ENCODE measurements at places on chromosomes 1 and 21.

DNA sequence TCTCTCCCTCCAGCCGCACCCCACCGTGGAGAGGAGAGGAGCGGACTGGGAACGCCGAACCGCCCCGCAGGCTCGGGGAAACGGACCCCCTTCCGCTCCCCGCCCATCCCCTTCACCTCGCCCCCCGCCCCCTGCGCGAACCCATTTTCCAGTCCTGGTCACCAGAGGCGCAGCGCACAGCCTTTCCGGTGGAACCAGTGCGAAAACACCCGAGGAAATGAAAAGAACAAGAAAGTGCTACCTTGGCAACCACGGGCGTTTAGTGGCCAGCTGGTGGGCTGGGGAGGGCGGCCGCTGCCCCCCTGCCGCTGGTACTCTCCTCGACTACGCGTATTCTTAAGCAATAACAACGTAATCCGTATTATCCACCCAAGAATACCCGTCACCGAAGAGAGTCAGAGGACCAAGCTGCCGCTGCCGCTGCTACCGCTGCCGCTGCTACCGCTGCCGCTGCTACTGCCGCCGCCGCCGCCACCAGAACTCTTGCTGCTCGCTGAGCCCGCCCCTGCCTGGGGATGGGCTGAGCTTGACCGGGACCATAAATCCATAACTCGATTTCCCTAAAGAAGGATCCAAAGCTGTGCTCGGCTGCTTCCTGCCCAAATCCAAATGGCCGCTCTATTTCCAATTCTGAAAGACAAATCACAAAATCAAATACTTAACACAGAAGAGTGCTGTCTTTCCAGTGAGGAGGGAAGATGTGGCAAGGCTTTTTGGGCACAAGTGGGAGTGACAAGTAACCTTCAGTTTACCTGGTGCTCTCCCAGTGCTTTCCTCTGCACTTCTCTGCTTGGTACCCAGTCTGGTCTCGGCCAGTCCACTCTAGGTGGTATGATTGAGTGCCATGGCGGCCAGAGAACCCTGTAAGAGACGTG lies 125.2 kb upstream of the DPYD start:
- DNase-seq = no peak

- DNase-seq = no peak
These were observed 23.9 kb upstream of the SPATA6 start for GRCh38 chr1:48495911-48496310.

GRCh38 chr1:10753299-10753698 lies 43.1 kb downstream of the CASZ1 start:
- DNase-seq = peak; percentile 28

- no peak for DNase-seq
These were observed 376.5 kb downstream of the ADGRL2 start for GRCh38 chr1:82177192-82177591.

- DNase-seq = no peak
These were observed 39.6 kb downstream of the TMEM53 start for GRCh38 chr1:44634606-44635189.

DNA sequence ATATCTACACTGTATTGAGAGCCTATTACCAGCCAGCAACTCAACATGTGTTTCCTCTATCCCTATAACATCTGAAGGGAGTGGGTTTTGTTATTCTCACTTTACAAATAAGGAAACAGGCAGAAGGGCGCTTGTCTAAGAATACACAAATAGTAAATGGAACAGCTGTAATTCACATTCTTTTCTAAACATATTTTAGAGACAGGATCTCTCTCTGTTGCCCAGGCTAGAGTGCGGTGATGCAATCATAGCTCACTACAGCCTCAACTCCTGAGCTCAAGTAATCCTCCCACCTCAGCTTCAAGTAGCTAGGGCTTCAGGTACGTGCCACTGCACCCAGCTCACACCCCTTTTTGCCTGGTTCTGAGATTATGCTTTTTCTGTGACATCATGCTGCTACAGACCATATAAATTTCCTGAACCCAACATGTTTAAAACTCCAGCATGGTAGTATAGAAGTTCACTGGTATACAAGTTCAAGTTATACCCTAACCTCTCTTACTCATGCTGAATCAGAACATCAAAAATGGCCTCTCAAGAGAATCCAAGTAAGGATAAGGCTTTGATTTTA lies 8.6 kb upstream of the TACSTD2 start:
- no peak for DNase-seq

DNA sequence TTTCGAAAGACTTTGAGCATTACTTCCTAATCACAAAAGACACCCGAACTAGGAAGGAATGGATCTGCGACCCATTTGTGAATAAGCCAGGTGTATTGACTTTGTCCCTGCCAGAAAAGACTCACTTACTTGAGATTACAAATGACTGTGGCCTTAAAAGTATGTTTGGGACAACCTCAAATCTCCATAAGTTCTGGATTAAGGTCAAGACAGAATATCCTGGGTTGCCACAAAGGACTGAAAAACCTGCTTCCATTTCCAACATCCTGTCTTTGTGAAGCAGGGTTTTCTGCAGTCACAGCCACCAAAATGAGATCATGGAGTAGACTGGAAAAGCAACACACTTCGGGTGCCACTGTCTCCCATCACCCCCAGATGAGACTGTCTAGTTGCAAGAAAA lies 537.4 kb upstream of the ZRANB2 start:
- no peak for DNase-seq

Data from NCI-H1436 (cell line).